ENCODE measurements at places on chromosomes 11 and 22. TPM values are rescaled to one million over a fixed set of nuclear protein-coding genes. Genes with fewer than 3 reads are reported as not detected.
A peak's percentile ranks its signal among the peaks of the same experiment; 100 is the strongest.

GRCh38 chr11:65431451-65432099, 9.0 kb downstream of the NEAT1 start:
- no peaks in the 10 kb centered on the region for H3K27me3 ChIP-seq
- DNase-seq, result no peak
- H3K36me3 ChIP-seq, result peaks cover 12% of the 10 kb centered on the region
- H3K4me3 ChIP-seq, result peak overlapping the region; percentile 38
- peak overlapping the region; percentile 100 for H3K27ac ChIP-seq
- H3K4me1 ChIP-seq, result peaks cover 42% of the 10 kb centered on the region

- no peak for DNase-seq
- no peaks in the 10 kb centered on the region for H3K4me1 ChIP-seq
- no peak overlapping the region for H3K27ac ChIP-seq
Measured at GRCh38 chr11:22539821-22540256, 85.8 kb downstream of the FANCF start.

DNA sequence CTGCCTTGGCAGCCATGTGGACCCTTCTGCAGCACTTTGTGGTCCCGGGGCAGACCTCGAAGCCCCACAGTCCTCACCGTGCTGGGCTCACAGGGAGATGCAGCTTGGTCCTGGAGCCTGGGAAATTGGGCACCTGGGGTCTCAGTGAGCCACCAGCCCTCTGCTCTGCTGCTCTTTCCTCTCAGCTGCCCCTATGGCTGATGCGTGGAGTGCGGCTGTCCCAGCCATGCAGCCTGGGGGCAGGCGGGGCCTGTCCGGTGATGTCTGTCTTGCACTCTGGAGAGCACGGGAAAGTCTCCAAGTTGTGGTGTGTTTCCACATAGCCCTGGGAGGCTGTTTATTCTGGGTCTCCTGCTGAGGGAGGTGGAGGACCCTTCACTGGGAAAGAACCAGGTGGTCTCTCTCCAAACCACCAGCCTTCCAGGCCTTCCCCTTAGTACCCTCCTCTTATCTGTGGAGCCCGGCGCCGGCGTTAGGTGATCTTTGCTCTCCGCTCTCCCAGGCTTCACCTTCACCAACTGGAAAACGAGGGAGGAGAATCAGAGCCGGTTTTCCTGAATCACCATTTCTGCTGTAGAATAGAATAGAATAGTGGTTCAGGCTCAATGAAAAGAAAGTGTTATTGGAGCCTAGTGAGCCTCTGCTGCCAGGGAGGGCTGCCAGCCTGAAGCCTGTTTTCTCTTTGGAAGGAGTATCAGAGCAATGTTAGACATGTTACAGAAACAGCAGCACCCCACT, 41.2 kb upstream of the GRAMD4 start:
- H3K27ac ChIP-seq, result no peak overlapping the region
- H3K36me3 ChIP-seq, result no peaks in the 10 kb centered on the region
- DNase-seq, result no peak
- no peaks in the 10 kb centered on the region for H3K27me3 ChIP-seq
- peaks cover 27% of the 10 kb centered on the region for H3K4me1 ChIP-seq
- no peak overlapping the region for H3K4me3 ChIP-seq

DNA sequence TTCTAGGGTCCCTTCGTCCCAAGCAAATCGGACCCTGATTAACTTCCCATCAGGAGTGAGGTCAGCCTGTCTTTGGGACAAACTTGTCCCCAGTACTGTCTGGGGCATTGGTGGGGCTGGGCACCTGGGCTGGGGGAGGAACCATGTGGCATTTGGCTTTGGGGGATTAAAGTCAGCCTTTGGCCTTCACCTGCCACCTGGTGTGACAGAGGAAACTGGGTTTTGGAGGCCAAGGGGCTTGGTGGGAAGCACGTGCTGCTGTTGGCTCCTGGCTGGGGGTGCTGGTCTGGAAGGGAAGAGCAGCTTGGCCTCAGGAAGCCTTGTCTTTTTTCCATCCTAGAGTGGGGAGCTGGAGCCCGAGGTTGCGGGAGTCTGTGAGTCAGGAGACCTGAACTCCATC, 78.4 kb upstream of the NECTIN1 start:
- H3K27me3 ChIP-seq, result no peaks in the 10 kb centered on the region
- no peaks in the 10 kb centered on the region for H3K4me1 ChIP-seq
- no peaks in the 10 kb centered on the region for H3K36me3 ChIP-seq
- H3K27ac ChIP-seq, result no peak overlapping the region
- no peak for DNase-seq

DNA sequence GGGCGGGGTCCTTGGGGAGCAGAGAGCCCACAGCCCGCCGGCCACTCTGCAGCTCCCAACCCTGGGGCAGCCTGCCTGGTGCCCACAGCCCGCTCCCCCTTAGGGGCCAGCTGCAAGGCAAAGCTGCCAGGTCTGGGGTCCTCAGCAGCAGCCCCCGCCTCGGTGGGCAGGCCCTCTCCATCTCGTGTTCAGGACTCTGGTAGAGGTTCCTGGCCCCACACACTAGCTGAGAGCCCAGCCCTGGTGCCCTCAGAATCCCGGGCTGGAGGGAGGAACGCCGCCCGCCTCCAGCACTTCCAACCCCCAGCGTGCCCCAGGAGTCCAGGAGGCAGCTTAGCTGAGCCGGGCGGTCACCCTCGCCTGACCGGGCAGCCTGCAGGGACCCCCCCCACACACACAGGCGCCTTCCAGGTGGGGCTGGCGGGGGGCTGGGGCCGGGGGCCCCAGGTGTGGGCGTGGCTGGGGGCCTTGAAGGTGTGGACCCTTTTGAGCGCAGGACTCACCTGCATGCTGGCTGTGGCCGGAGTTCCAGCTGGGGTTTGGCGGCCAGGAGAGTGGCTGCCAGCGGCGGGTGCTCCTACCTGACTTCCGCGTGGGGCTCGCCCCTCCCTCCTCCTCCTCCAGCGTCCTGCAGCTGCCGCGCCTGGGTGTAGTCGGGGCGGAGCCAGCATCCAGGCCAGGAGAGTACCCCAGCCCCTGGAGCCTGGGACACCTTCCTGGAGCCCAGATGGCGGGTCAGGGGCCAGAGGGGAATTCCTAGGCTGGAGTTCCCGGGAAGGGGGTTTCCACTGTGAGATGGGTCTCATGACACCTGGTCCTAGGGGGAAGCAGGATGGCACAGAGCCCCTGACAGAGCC, at the start of gene ANO9:
ANO9 (minus strand) TSS at position 594 of the 857 bp plus-strand sequence; CDS start at position 509, 85 bp downstream.
- DNase-seq, result no peak
- H3K27me3 ChIP-seq, result no peaks in the 10 kb centered on the region
- no peaks in the 10 kb centered on the region for H3K36me3 ChIP-seq
- peaks cover 12% of the 10 kb centered on the region for H3K4me1 ChIP-seq
- H3K27ac ChIP-seq, result no peak within 1 kb of the TSS

DNA sequence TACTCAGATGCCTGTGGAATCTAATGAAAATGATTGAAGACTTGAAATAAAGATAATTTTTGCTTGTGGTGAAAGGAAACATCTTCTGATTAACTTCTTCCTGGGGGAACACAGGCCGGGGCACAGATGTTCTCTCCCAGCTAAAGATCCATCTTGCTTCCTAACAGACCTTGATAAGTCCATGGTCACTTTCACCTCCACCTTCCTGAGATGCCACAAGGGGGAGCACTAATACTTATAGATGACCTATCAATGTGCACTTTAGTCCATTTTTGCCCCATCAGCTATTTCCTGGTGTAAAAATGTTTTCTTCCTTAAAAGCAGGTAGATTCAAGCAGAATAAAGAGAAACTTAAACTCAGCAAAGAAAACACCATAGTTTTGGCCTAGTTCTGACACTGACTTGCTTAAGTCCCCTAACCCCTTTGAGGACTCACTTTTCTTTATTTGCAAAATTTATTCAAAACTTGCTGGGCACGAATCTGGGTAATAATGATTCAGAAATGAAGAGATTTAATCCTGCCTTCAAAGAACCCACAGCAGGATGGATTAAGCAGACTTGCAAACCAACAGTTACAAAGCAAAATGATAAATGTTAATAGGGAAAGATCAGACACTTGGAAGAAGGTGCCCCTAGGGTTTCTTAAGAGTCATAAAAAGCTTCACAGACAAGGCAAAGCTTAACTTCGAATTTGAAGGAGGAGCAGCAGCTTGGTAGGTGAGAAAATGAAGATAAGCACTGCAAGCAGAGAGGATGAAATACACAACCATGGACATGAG, 158.7 kb downstream of the RAB38 start:
- no peaks in the 10 kb centered on the region for H3K36me3 ChIP-seq
- DNase-seq, result peak; percentile 27
- no peak overlapping the region for H3K27ac ChIP-seq
- H3K4me3 ChIP-seq, result no peak overlapping the region
- no peaks in the 10 kb centered on the region for H3K4me1 ChIP-seq

DNA sequence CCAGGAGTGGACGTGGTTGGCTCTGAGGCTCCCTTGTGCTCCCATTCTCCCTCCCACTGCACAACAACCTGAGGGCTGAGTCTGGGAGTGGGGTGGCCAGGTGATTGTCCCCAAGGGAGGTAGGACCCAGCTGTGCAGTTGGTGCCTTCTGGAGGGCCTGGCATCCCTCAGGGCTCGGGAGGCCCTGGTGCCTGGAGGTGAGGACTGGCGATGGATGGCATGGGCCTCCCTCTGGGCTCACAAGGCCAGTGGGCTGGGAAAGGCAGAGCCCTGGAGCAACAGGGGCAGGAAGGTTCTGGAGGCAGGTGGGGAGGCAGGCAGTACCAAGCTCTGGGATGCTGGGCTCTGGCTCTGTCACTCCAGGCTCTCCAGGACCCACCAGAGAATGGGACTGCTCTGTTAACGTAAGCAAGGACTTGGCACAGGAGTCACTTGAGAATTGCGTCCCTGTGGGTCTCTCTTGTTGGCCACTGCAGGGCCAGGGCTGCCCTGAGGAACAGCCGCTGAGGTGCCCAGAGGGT, 114.2 kb downstream of the KCNQ1OT1 start:
- no peak overlapping the region for H3K4me3 ChIP-seq

DNA sequence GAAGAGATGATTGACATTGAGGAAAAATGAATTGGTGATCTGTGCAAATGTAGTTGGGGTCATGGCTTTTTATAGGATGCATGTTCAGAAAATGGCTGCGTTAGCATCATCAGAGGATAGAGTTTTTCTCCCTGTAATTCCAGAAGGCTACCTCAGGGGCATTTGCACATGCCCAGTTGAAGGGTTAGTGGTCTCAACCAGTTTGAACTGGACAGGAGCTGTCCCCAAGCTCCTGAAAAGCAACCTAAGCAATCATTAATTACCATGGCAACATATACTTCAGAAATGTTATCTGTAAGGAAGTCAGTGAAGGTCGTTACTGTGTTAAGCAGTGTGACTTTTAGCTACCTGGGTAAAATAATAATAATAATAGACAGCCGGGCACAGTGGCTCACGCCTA, 29.3 kb downstream of the TUG1 start:
- no peak overlapping the region for H3K27ac ChIP-seq
- no peaks in the 10 kb centered on the region for H3K4me1 ChIP-seq
- no peak for DNase-seq
- H3K36me3 ChIP-seq, result no peaks in the 10 kb centered on the region
- no peaks in the 10 kb centered on the region for H3K27me3 ChIP-seq

- H3K36me3 ChIP-seq, result no peaks in the 10 kb centered on the region
- no peak for DNase-seq
- H3K4me3 ChIP-seq, result no peak overlapping the region
Measured at GRCh38 chr11:132032555-132032954, 662.1 kb downstream of the NTM start.

- no peaks in the 10 kb centered on the region for H3K36me3 ChIP-seq
- no peak overlapping the region for H3K4me3 ChIP-seq
- DNase-seq, result no peak
- peaks cover 3% of the 10 kb centered on the region for H3K4me1 ChIP-seq
- H3K27ac ChIP-seq, result no peak overlapping the region
Measured at GRCh38 chr11:88398791-88399570, 61.4 kb upstream of the CTSC start.

GRCh38 chr11:128720522-128720985, 26.7 kb downstream of the FLI1 start:
- H3K27ac ChIP-seq, result peak overlapping the region; percentile 94
- H3K27me3 ChIP-seq, result no peaks in the 10 kb centered on the region
- DNase-seq, result no peak
- peaks cover 8% of the 10 kb centered on the region for H3K36me3 ChIP-seq
- peaks cover 85% of the 10 kb centered on the region for H3K4me1 ChIP-seq

GRCh38 chr11:25597696-25598095, 734.2 kb upstream of the ANO3 start:
- H3K4me3 ChIP-seq, result no peak overlapping the region
- no peaks in the 10 kb centered on the region for H3K4me1 ChIP-seq
- H3K27ac ChIP-seq, result no peak overlapping the region

GRCh38 chr11:119721129-119722120, 7.6 kb downstream of the NECTIN1 start:
- no peaks in the 10 kb centered on the region for H3K27me3 ChIP-seq
- DNase-seq, result no peak
- H3K4me3 ChIP-seq, result no peak overlapping the region
- no peaks in the 10 kb centered on the region for H3K36me3 ChIP-seq
- peaks cover 15% of the 10 kb centered on the region for H3K4me1 ChIP-seq

DNA sequence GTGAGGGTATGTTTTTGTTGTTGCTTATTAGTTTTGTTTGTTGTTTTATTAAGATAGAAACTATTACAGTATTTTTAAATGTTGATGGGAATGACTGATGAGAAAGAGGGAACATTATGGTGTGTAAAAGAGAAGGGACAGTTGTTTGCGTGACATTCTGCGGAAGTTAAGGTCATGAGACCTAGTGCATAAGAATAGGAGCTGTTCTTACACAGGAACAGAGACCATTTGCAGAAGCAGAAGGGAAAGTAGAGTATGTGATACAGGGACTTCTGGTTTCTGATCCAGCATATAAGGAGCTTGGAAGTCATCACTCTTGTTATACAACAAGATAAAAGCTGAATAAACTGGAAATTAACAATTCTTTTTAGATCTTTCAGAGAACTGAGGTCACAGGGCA, 299.2 kb upstream of the API5 start:
- H3K27me3 ChIP-seq, result no peaks in the 10 kb centered on the region
- no peak overlapping the region for H3K4me3 ChIP-seq
- H3K27ac ChIP-seq, result no peak overlapping the region

DNA sequence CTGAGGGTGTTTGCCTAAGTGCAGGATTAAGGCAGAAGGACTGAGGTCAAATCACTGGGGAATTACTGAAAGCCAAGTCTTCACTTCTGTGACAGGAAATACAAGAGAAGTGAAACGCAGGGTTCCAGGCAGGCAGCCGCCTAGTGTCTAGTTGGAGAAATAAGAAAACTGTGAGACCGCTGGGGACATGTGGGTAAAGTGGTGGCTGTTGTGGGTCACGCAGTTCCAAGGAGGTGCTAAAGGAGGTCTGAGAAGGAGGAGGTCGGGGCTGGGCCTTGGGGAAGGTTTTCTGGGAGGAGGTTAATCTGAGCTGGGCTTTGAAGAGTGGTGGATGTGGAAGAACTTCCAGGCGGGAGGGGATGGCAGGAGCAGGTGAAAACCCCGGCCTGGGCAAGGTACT, 11.2 kb downstream of the MCM5 start:
- H3K27ac ChIP-seq, result peak overlapping the region; percentile 83
- H3K27me3 ChIP-seq, result no peaks in the 10 kb centered on the region
- H3K36me3 ChIP-seq, result peaks cover 53% of the 10 kb centered on the region
- DNase-seq, result peak; percentile 67

ANGPTL5 gene
- total RNA-seq, result not detected

SERPING1 gene
- total RNA-seq, result 1.4 TPM

TSPAN32 gene
- total RNA-seq, result not detected

All from GM12878 (cell line).